ENCODE measurements at places on chromosomes 1 and 21.

- no peak for DNase-seq
Measured at GRCh38 chr1:61052395-61053225, 29.8 kb upstream of the NFIA start.

- DNase-seq, result peak; percentile 65
Measured at GRCh38 chr1:45326627-45327623, at the start of gene HPDL. HPDL (plus strand) TSS chr1:45326895; CDS start chr1:45327149, 254 bp downstream.

GRCh38 chr1:36248250-36248894 lies 24.1 kb downstream of the THRAP3 start:
- DNase-seq, result no peak

- DNase-seq, result no peak
Measured at GRCh38 chr1:83508485-83509151, 490.3 kb downstream of the TTLL7 start.

- no peak for DNase-seq
Measured at GRCh38 chr1:52665006-52665941, 32.3 kb downstream of the SHISAL2A start.

GRCh38 chr1:43318831-43319230 lies 18.0 kb downstream of the TIE1 start:
- DNase-seq, result no peak

- no peak for DNase-seq
Measured at GRCh38 chr1:110067893-110068645, 2.4 kb downstream of the ALX3 start.

GRCh38 chr1:111195002-111195684 lies 5.3 kb downstream of the DENND2D start:
- no peak for DNase-seq

GRCh38 chr1:25051504-25051903 lies 121.4 kb upstream of the RUNX3 start:
- DNase-seq, result no peak

DNA sequence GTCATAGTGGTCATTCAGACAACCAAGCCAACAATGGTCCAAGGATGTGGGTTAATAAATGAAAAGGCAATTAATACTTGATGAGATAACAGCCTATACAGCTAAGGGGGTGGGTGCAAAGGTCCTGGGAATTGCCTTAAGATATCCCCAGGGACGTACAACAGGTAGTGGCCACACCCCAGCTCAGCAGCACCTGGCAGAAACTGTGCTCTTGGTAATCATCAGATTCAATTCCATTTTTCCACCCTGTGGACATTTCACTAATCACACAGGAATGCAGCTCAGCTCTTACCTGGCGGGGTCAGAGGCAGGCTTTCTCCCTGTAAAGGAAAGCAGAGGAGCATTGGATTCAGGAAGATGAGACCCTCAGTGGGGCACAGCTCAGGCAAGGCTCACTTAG lies 32.9 kb downstream of the FCRL5 start:
- no peak for DNase-seq

DNA sequence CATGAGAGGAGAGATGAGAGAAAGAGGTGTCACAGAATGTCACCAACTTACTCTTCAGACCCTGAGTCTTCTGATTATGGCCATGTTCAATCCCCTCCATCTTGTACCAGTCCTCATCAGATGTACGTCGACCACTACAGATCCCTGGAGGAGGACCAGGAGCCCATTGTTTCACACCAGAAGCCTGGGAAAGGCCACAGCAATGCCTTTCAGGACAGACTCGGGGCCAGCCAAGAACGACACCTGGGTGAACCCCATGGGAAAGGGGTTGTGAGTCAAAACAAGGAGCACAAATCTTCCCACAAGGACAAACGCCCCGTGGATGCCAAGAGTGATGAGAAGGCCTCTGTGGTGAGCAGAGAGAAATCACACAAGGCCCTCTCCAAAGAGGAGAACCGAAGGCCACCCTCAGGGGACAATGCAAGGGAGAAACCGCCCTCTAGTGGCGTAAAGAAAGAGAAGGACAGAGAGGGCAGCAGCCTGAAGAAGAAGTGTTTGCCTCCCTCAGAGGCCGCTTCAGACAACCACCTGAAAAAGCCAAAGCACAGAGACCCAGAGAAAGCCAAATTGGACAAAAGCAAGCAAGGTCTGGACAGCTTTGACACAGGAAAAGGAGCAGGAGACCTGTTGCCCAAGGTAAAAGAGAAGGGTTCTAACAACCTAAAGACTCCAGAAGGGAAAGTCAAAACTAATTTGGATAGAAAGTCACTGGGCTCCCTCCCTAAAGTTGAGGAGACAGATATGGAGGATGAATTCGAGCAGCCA lies 8.0 kb downstream of the ELOA start:
- DNase-seq, result peak; percentile 27

- DNase-seq, result no peak
Measured at GRCh38 chr1:186770421-186770820, 58.3 kb upstream of the PLA2G4A start.

GRCh38 chr1:57064379-57065140 lies 98.7 kb upstream of the C8B start:
- DNase-seq, result no peak

GRCh38 chr1:230110971-230111370 lies 43.9 kb downstream of the GALNT2 start:
- DNase-seq, result no peak

DNA sequence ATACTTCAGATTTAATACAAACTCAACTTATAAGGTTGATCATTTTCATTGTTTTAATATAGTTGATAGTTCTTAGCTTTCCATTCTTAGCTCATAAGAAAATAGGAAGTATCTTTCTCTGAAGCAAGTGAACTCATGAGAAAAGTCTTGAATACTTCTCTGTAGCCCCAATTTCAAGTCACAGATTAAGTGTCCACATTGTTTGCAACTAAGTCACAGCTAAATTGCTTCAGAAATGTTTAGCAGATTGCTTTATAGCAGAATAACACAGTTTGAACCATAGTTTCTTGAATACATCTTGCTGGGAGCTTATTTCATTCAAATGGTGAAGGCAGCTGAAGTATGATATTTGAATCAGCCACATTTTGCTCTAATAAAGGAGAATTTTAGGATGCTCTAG lies 10.6 kb upstream of the PKN2 start:
- DNase-seq, result no peak

GRCh38 chr1:94191216-94191615 lies 46.2 kb downstream of the ARHGAP29 start:
- no peak for DNase-seq

GRCh38 chr1:143698016-143698415 lies 273.8 kb downstream of the FAM72C start:
- DNase-seq, result peak; percentile 14

DNA sequence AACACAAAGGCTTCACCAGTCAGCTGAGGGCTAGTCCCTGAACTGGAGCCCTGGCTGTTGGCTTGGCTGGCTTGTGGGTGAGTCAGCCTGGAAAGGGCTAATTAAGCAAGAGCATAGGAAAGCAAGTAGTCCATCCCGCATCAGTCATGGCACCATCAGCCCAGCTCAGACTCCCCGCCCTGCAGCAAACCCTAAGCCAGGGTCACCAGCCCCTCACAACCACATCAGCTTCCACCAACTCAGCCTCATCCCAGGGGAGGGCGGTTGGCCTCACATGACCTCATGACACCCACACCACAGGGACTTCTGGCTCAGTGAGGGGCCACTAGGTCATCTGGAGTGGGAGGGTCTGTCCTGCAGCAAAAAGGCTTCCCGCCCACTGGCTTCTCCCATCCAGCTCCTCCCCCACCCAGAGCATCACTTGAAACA lies 7.0 kb upstream of the SPATC1L start:
- DNase-seq, result no peak

GRCh38 chr1:27536010-27536757 lies 46.2 kb upstream of the WASF2 start:
- no peak for DNase-seq

GRCh38 chr1:205477121-205477758 lies 21.4 kb upstream of the BLACAT1 start:
- no peak for DNase-seq

DNA sequence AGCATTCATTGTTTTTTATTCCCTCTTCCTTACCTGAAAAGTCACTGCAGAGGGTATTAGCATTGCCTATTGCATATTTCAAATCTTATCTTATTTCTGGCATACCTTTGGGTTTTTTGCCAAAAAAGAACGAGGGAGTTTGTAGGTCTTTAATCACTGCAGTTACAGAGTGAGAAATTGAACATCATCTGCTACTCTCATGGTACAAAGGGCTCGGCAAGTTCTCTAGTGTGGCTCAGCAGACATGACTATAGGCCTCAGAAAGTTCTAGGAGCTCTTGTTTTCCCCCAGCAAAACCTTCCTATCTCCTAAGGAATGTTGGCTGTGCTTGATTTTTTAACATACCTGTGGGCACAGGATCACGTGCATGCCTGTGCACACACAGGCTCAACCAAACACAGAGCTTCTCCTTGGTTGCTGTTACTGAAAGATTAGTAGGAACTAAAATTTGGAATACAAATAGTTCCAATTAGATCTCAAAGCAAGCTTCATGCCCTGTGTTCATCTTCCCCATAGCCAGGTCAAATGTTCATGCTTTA lies 69.7 kb downstream of the CCDC185 start:
- DNase-seq, result no peak

- no peak for DNase-seq
Measured at GRCh38 chr1:216614011-216614934, 109.0 kb downstream of the ESRRG start.

DNA sequence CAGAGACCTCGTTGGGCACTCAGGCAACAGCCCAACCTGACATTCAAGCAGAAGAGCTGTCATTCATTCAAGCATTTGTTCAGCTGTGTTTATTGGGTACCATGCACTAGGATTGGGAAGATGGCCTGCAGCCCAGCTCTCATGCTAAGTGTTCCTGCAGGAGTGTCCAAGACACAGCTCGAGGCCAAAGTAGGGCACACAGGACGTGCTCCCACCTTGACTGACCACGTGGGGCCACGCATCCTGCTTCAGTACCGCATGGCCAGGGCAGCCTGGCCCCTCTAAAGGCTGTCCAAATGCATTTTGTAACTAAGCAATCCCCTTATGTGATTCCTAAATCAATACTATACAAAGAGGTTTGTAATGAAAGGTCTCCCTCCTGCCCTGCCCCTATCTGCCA lies 9.7 kb downstream of the PYCR2 start:
- DNase-seq, result no peak

- DNase-seq, result no peak
Measured at GRCh38 chr1:66350001-66350547, 183.9 kb upstream of the SGIP1 start.

DNA sequence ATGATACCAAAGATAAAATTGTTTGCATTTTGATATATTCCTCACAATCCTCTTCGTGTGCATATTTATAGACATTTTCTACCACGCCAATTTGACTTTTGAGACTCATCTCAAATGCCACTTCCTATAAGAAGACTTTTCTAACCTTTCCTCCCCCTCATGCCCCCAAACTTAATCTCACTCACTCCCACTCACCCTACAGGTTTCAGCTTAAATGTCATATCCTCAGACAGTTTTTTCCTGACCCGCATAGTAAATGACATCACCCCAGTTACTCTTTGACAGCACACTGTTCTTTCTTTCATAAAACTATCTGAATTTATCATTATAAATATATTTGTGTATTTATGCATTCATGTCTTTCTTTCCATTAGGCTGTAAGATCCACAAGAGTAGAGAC lies 29.6 kb upstream of the RGS8 start:
- DNase-seq, result no peak

- no peak for DNase-seq
Measured at GRCh38 chr1:153610811-153611301, 2.1 kb downstream of the S100A16 start.

- no peak for DNase-seq
Measured at GRCh38 chr1:179978199-179979079, 23.8 kb downstream of the CEP350 start.

GRCh38 chr1:237867380-237867888 lies 23.3 kb downstream of the ZP4 start:
- no peak for DNase-seq

GRCh38 chr1:212752934-212753497 lies 38.6 kb downstream of the NSL1 start:
- no peak for DNase-seq

GRCh38 chr1:243501002-243501401 lies 245.2 kb downstream of the SDCCAG8 start:
- DNase-seq, result no peak

DNA sequence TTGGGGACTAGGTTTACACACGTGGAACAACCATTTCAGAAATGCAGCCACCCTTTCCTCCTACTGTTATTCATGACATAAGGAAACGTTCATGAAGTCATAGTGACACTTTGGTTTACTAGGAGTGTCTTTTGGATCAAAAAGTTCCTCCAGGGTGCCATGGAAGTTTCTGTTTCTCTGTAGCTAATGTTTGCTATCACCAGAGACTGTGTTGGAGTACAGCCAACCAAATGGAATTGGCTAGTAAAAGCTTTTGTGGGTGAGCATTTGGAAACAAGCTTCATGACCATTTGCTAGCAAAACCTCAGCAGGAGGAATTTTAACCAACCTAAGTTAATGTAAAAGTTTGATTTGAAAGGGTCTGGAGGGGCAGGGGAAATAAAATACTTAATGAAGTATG lies 43.9 kb upstream of the ADGRL2 start:
- DNase-seq, result no peak

GRCh38 chr1:30450148-30450817 lies 273.1 kb downstream of the MATN1 start:
- no peak for DNase-seq

- no peak for DNase-seq
Measured at GRCh38 chr1:201260648-201261311, 22.5 kb upstream of the PKP1 start.

DNA sequence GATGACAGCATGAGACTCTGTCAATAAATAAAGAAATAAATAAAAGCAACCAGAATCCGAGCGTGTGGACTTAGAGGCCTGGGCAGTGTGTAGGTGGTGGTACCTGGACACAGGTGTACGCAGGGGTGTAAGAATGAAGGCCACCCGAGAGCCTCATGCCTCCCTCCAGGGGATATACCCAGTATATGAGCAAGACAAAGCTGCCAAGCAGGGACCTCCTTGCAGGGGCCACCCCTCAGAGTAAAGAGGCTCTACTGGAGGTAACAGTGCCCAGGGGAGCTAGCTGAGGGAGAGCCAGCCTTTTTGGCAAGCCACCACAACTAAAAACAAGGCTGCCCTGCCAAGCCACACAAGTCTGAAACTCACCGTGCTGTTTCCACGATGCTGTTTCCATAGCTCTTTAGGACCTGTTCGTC lies 179.2 kb upstream of the RAB4A start:
- no peak for DNase-seq

DNA sequence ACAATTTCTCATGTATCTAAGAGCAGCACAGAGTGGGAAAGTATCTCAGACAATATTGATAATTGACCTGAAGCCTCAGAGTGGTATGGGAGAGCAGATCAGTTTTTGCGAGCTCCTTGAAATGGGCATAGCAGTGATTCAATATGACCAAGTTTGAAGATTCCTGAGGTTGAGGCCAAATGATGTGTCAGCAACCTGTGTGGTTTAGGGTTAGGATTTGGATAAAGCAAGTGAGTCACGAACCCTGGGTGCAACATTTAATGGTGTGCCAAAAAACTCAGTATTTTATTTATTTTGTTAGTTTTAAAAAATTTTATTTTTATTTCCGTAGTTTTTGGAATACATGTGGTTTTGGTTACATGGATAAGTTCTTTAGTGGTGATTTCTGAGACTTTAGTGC lies 92.5 kb upstream of the C21orf91 start:
- no peak for DNase-seq

Data from COR-L47 (cell line).